Lung (tissue), 17 donors: ENCODE measurements at places on chromosomes 7 and 10.

- DNase-seq, result no peak
These were observed 239.8 kb upstream of the IGFBP3 start for GRCh38 chr7:46160861-46161260.

- DNase-seq, result no peak
These were observed 81.8 kb downstream of the ZNF248 start for GRCh38 chr10:37775612-37776011.

DNA sequence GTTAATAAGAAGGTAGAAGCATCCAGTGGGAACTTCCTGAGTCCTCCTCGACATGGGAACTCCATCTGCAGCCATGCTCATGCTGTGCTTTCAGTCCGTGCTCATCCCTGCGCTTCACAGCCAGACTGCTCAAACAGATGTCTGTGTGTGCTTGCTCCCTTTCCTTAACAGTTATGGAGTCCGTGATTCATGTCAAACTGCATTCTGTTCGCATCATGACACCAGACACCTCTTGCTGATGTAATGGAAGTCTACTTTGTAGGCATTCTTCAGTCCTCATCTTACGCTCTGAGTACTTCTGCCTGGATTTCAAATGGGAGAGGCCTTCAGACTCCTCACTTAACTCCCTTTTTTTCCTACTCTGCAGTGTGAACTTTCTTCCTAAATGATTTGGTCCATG, 304.9 kb downstream of the SUGCT start:
- no peak for DNase-seq

DNA sequence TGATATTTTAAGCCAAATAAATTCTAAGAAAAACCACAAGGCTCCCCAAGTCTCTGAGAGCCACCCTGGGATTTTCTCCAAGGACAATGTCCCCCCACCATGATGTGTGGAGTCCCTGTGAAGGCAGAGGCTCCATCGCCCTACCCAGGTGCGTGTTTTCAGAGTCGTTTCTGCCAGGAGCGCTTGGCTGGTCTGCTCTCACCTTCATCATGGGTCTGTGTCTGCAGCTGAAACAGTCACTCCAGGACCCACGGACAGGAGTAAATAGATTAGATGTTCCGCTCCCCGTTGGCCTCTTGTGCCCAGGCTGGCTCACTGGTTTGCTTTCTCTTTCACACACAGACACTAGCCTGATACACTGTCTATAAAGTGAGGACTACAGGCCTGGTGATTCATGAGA, 217.5 kb downstream of the SFMBT2 start:
- DNase-seq, result no peak

DNA sequence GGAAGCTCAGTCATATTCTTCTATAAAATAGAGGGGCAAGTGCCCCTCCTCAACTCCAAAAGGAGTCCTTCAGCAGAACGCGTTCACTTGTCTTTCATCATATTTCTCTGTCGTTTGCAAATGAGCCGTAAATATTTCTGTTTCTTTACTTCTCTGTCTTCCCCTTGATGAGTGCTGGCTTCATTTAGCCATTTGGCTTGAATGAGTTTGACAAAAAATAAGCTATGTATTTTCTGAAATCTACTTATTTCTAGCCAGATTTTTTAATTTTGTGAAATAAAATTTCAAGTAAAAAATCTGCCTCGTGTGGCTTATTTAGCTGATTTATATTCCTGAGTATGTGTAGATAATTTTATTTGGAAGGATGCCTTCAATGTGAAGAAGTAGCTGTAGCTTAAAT, 170.8 kb upstream of the DGKB start:
- DNase-seq, result no peak

- DNase-seq, result no peak
These were observed 175.3 kb upstream of the KLF14 start for GRCh38 chr7:130909161-130909836.

GRCh38 chr10:45050551-45051235, 50.0 kb downstream of the ZNF22 start:
- DNase-seq, result no peak

DNA sequence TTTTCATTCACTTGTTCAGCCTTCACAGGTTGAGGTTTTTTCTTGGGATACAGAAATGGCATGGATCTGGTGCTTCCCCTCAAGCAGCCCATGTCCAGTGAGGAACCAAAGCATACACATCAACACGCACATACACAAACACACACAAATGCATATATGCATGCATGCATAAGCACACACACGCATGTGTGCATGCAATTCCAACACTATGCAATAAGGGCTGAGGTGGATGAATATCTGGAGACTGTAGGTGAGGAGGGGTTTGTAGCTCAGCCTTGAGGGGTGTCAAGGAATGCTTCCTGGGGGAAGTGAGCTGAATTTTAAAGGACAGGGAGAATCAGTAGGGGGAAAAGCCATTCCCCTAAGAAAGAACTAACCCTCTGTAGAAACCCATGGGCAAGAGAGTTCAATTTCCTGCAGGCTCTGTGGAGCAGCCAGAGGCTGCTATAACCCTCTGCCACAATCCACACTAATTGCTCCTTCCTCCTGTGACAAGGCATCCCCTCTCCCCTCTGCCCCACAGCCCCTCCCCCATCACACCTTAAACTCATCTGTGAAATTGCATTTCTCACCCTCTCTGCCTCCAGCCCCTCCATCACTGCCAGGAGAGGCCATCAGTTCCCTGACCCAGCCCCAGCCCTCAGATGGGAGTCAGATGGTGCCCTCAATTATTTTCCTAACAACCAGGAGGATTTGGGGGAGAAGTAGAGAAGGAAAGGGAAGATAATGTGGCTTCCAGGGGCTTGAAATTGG, 316.4 kb downstream of the RPS24 start:
- DNase-seq, result no peak

- DNase-seq, result no peak
These were observed 22.0 kb upstream of the SLF2 start for GRCh38 chr10:100890673-100891317.

- no peak for DNase-seq
These were observed 61.6 kb downstream of the DENND11 start for GRCh38 chr7:141640239-141640840.

- peak; percentile 37 for DNase-seq
These were observed 122.3 kb downstream of the CCDC71L start for GRCh38 chr7:106538638-106539037.

GRCh38 chr10:80581469-80581835, 43.8 kb downstream of the SH2D4B start:
- no peak for DNase-seq

- DNase-seq, result no peak
These were observed 82.8 kb upstream of the ZNF32 start for GRCh38 chr10:43731486-43731885.

- DNase-seq, result no peak
These were observed 200.6 kb downstream of the CHCHD3 start for GRCh38 chr7:132881317-132881716.

DNA sequence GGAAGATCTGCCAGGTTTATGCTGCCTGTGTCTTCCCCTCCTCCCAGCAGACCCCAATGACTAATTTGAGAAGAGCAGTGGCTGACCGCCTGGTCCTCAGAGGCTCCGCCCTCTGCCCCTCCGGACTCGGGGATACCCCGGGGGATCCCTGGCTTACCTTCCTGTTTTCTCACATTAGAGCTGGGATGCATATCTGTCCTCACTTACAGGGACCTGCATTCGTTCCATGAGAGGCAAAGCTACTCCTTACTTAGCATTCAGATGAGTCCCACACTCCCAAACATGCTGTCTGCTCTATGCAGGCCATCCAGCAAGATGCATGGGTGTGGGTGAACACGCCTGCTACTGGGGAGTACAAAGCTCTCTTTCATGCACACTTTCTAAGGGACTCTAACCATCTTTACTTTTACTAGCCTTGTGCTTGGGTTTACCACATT, 24.0 kb downstream of the VOPP1 start:
- no peak for DNase-seq

GRCh38 chr10:127813290-127813689, 76.3 kb downstream of the FOXI2 start:
- DNase-seq, result no peak

GRCh38 chr10:26939962-26940354, 79.2 kb upstream of the ABI1 start:
- DNase-seq, result no peak

GRCh38 chr10:101817337-101818118, 716 bp downstream of the OGA start:
- peak; percentile 98 for DNase-seq

GRCh38 chr7:21543528-21544302, 876 bp downstream of the DNAH11 start:
- peak; percentile 72 for DNase-seq

DNA sequence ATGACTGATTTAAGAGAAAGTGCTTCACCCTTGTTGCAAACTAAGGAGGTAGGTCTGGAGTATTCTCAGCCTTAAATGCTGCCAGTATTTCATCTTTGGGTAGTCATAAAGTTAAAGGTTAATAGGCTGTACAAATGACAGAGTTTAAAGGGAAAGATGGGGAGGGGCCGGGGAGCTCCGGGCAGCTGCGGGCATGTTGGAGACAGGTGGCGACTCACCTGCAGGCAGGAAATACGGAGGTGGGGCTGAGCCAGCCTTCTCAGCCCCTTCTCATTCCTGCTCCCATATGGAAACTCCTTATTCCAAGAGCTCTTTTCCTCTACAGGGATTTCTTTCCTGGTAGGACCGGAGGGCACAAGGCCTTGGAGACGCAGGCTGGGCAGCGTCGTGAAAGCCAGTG, 31.8 kb upstream of the HMX3 start:
- no peak for DNase-seq

DNA sequence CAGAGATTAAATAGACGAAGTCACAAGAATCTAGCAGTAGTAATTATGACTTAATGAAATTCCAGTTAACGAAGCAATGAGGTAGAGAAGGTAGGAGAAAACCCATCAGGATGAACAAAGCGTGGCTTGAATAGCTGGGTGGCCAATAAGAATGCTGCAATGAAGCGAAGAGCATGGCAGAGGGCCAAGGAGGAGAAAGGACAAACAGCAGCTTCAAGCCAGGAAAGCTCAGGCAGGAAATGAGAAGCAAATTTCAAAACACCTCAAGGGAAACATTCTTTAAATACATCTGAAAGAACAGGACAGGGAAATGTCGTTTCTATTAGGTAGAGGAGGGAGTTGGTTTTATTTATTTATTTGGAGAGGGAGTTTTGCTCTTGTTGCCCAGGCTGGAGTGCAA, 122.5 kb downstream of the KIAA1217 start:
- peak; percentile 42 for DNase-seq

- DNase-seq, result no peak
These were observed 57.8 kb upstream of the WIPF3 start for GRCh38 chr7:29748286-29749099.

- DNase-seq, result no peak
These were observed 46.9 kb downstream of the FGFR2 start for GRCh38 chr10:121551210-121551885.

- DNase-seq, result peak; percentile 52
These were observed 155.5 kb downstream of the UBE2H start for GRCh38 chr7:129797214-129797789.
